ENCODE measurements at places on chromosomes 16 and 17. TPM values are rescaled to one million over a fixed set of nuclear protein-coding genes. Genes with fewer than 3 reads are reported as not detected.

Gene DPEP2
- total RNA-seq, result not detected

Gene TMEM204
- total RNA-seq, result not detected

Gene FOXN1
- 0.06 TPM for total RNA-seq

Gene VKORC1
- total RNA-seq, result 112 TPM

Gene CHST4
- 0.08 TPM for total RNA-seq
